ENCODE measurements at places on chromosomes 12 and 14. TPM values are rescaled to one million over a fixed set of nuclear protein-coding genes. Genes with fewer than 3 reads are reported as not detected.

- no peak for DNase-seq
These were observed 163.7 kb upstream of the IGF1 start for GRCh38 chr12:102643879-102644575.

DNA sequence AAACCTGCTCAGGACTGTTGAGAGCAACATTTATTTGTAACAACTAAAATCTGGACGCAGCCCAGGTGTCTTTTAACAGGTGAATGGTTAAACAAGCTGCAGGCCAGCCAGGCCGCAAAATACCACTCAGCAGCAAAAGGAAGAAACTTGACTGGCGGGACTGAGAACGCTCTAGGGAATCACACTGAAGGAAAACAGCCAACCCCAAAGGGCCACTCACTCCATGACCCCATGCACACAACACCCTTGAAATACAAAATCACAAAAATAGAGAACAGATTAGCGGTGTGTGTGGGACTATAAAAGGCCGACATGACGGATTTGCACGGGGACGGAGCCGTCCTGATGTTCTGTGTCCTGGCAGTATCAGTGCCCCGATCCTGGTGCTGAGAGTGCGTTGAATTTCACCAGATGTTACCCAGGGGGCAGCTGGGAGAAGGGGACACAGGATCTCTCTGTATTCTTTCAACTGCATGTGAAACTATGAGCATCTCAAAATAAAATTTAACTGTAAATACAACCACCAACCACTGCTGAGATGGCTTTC, 23.0 kb downstream of the VPS37B start:
- no peak for DNase-seq

The IL31 gene
- polyA plus RNA-seq: not detected

- DNase-seq: no peak
These were observed 10.0 kb downstream of the SLC6A13 start for GRCh38 chr12:252636-253035.
